CD4-positive, alpha-beta T cell treated with Interleukin-12 subunit alpha and Interleukin-12 subunit beta, for 1 hour (primary cell): ENCODE measurements at places on chromosomes 2 and 18.

DNA sequence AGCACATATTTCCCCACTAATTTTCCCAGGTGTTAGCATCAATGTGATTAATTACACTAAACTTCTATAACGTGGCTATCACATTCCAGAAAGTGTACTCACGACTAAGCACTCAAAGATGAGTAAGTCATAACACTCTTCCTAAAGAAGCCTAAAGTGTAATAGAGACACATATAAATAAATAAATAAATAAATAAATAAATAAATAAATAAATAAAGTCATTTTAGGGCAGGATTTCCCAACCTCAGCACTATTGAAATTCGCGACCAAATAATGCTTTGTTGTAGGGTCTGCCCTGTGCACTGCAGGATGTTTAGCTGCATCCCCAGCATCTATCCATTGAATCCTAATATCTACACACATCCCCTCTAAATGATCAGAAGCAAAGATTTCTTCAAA lies 390.9 kb downstream of the CDH7 start:
- no peak for DNase-seq

GRCh38 chr2:220579452-220579851 lies 952.0 kb downstream of the SLC4A3 start:
- DNase-seq, result no peak

DNA sequence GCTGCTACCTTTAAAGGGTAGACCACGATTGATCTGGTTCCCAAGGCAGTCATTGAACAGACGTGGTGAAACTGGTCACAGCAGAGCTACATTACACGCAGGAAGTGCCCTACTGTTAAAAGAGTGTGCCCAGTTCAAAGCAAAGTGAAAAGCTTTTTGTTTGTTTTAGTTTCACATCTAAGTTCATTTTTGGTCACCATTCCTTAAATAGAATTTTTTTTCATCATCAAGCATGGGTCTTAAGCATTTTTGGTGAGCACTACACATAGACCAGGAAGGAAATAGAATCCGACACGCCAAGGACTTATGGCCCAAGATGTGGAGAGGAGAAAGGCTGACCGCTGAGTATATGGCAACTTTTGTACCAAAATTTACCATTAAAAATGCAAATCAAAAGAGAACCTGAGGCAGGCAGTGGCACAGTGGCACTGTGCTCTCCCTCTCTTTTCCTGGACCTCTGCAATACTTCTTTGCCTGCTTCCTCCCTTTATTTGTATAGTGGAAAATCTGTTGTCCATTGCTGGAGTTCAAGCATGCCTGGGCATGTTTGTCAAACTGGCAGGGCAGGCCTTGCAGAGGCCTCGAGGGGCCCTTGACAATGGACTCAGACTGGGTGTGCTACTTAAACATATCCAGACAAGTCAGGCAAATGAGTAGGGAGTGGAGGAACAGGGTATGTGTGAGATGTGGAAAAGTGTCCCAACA lies 42.6 kb upstream of the HNRNPA3 start:
- DNase-seq, result no peak

DNA sequence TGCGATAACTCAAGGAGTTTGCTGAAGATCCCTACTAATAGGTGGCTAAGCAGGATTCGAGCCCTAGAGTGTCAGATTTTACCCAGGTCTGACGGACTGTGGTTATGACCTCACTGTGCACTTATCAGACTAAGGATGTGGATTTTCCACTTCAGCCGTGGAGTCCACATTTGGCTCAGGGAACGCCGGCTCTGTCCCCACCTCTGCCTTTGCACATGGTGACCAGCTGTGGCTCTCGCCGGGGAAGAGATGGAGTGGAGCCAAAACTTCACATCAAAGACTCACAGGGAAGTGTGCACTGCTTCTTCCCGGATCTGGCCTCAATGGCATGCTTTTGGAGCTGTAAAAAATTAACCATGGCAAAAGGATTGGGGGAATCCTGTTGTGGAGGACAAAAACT lies 249.3 kb upstream of the APCDD1 start:
- no peak for DNase-seq

- DNase-seq, result no peak
Observed at GRCh38 chr2:228321015-228321414, 139.5 kb upstream of the SPHKAP start.

- DNase-seq, result no peak
Observed at GRCh38 chr2:37338933-37339332, 5.5 kb upstream of the QPCT start.

DNA sequence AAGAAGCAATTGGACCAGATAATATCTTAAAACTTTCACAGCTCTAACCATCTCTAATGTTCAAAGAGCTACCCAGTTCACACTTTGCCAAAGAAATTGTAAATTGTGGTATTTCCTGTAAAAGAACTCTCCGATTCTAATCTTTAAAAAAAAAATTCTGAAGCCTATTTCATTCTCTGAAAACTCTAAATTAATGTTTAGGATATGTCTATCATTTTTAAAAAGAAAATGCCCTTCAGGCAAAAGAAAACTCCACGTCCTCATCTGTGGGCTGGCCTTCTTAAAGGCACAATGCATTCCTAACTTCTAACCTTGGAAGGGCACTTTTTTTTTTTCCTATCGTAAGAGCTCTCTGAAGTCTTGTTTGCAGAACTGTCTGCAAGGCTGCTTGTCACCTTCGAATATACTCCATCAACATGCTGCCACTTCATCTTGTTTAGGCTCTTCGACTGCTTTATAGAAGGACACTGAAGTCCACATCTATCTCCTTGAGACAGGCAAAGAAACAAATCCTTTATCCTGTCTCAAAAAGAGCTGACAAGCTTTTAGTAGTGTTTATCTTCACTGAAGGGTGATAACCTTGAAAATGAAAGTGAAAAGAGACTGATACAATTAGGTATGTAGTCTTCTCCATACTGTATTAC lies 124.3 kb upstream of the SLC39A10 start:
- DNase-seq, result peak; percentile 56

GRCh38 chr18:36476433-36476832 lies 178.9 kb downstream of the FHOD3 start:
- no peak for DNase-seq

DNA sequence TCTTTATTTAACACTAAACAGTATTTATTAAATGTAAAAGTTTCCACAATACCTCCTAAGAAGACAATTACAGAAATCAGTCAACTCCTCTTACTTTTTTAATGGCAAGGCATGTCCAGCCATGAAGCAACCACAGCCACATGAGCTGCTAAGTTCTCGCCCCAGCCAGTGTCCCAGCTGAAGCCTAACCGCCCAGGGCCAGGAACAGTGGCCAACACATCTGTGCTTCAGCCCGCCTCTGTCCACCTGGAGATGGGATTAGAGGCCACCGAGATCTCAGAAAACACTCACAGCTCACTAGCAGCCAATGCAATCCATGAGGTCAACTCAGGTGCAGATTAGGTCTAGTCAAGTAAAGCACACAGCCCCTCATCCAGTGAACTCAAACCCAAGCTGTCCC lies 40.2 kb downstream of the PID1 start:
- DNase-seq, result no peak

GRCh38 chr2:174281736-174282135 lies 33.4 kb upstream of the OLA1 start:
- no peak for DNase-seq

DNA sequence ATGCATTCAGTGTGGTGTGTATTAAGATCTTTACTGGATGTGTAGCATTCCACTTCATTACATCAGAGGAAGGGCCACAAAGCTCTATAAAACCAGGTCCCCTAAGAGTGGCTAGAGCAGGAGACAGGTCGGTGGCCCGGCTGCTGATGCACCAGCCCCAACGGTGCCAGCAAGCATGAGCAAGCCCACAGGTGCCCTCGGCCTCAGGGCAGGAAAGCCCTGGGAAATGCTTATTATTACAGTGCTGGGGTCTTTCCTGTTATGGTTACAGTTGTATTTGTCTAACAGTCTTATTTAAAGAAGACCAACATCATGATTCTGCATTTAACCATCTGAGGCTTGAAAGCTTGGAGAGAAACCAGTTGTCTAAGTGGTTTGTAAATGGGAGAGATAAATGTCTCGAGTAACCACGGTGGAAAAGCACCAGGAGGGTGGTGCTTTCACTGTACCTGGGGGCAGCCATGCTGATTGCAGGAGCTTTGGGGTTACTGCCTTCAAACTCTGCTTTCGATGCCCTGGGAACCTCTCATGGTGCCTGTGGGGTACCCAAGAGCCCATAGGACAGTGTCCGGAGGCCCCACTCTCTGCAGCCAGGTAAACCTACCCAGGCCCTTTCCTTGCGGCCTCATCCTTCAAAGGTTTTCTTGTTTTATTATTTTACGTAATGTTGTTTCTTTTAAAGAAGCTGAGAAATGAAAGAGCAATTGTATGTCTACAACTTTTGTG lies 133.1 kb downstream of the SH3RF3 start:
- no peak for DNase-seq

DNA sequence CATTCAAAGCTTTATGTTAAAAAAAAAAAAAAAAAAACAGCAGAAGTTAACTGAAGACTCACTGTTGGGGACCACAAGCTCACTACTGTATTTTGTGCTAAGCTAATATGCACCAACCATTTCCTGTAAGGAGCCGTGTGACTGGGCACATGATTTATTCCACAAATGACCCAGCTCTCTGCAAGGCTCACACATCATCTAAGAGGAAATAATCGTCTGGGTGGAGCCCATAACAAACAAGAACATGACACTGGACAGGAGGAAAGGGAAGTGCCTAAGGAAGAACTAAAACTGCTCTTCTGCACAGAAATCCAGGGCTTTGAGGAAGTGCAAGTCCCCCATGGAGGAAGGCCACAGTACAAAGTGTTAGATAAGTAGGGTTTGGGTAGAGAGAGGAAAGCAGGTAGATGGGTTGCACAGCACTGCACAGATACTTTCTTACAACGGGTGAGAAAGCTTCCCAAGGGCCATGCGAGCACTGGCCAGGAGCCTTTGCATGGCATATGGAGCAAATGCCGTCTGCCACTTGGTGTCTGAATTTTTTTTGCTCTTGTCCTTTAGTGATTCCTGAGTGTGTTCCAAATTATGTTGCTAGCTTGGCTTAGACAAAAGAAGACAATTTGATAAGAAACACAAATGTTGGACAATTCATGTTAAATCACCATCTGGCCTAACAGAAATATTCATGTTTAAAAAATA lies 24.4 kb downstream of the NFE2L2 start:
- peak; percentile 62 for DNase-seq

DNA sequence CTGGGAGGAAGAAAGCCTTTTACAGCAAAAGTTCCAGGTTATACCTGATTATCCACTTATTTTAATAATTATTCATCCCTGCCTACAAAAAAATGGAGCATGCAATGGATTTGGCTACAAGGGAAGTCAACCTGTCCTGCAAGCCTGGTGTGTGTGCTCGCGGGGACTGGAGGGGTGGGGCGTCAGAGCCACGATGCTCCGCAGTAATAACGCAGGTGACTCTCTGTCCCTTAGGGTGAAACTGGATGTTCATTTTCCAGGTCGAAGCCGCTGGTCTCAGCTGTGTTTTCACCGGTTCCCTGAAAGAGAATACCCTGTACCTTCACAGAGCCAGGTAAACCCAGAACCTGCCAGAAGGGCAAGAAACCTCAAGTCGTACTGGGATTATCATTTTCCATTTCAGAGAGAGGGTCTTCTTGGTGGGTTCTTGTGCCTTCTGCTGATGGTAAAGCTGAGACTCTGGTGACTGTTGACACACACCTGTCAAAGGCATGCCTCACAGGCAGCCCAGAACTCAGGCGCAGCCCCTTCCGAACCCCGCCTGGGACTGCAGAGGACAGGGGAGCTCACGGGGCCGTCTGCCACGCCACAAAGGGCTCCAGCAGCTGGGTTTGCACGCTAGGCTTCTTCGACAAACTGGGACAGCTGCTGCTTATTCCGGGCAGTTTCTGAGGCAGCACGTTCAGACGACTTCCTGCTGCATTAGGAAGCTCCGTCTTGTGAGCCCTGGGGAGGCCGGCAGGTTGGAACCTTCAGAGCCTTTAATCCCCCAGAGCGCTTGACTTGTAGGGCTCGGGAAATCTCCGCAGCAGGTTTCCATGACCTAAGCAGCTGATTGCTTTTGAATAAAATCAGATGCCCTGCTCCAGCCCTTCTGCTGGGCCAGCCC lies 58.6 kb downstream of the KCNG2 start:
- DNase-seq, result no peak

DNA sequence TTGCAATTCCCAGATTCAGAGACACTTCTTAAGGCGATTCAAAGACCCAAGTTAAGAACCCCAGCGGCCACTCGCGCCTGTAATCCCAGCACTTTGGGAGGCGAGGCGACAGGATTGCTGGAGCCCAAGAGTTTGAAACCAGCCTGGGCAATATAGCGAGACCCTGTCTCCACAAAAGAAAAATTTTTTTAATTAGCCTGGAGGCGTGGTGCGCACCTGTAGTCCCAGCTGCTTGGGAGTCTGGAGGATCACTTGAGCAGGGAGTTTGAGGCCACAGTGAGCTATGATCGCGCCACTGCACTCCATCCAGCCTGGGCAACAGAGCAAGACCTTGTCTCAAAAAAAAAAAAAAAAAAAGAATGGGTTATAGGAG lies 585 bp upstream of the ANAPC1 start:
- no peak for DNase-seq

DNA sequence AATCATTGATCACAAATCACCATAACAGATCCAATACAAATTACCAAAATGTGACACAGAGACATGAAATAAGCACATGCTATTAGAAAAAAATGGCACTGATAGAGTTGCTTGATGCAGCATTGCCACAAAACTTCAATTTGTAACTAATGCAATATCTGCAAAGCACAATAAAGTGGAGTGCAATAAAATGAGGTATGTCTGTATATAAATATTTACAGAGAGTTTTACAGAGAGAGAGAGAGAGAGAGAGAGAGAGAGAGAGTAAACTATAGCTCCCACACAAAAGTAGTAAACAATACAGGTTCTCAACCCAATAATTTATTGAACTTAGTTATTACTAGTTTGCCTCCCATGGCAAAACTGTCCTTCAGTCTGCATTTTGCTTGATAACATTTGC lies 1807.0 kb downstream of the SUCLG1 start:
- no peak for DNase-seq

GRCh38 chr18:45666520-45666919 lies 51.2 kb downstream of the SLC14A2 start:
- peak; percentile 62 for DNase-seq

DNA sequence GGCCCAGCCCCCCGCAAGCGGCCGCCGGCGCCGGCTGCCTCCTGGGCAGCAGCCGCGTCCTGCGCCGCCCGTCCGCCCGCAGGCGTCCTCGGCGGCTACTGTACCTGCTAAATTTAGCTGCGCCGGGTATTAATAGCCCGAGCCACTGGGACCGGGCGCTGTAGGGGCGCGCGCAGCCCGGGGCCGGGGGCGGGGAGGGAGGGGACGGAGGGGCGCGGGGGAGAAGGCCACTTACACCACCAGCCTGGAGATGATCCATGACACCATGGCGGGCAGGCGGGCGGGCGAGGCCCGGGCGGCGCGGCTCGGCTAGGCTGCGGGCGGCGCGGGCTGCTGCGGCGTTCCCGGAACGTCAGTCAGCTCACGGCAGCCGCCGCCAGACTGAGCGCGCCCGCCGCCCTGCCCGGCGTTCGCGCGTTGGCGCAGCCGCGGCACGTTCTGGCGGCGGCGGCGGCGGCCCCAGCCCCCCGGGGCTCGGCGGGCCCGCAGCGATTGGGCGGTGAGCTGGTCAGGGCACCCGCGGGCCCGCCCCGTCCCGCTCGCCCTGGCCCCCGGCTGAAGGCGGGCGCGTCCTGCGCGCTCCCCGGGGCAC lies at the start of gene REEP1:
Gene REEP1 (minus strand): TSS at position 383 of the 592 bp plus-strand sequence. CDS start 116 bp downstream, at position 267.
- no peak for DNase-seq
